ENCODE measurements at places on chromosomes 2 and 18.
A peak's percentile ranks its signal among the peaks of the same experiment; 100 is the strongest.

DNA sequence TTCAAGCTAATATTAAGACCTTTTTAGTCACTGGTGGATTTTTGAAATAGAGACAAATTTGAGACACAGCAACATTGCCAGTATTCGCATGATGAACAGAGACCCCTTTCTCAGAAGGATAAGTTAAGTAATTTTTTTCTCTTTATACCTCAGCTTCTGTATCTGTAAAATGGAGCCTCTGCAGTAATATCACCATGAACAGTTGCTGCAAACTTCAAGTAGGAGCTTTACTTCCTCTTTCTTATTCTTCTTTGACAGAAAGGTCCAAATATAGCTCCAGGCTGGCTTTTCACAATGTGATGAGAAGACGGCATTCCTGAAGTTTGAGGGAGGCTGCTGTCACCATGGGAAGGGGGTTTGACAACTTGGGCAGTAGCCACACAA lies 158.7 kb downstream of the TDRD15 start:
- DNase-seq = no peak

DNA sequence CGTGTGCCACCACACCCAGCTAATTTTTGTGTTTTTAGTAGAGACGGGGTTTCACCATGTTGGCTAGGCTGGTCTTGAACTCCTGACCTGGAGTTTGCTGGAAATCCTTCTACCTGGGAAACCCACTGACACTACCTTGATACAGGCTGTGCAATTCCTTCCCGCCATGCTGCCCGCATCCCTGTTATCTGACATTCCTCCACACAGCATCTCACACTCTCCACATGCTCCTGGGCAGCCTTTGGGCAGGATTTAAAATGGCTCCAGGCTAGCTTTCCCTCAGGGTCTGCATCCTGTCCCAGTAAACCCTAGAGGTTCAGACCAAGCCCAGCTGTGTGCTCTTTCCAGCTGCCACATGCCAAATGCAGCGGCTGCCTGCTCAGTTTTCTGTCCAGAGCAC lies 319.5 kb upstream of the CXCR4 start:
- no peak for DNase-seq

DNA sequence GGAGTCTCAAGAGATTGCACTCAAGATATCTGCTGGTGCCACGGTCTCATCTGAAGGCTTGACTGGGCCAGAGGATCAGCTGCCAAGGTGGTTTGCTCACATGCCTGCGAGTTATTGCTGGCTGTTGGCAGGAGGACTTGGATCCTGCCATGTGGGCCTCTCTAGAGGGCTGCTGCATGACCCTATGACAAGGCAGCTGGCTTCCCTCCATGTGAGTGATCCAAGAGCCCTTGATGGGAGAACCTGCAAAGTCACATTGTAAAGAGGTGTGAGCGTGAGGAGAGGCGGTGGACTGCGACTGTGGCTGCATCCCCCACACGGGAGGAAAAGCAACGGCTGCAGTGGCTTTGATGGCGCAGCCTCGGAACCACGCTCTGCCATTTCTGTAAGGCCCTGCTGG lies 4.0 kb upstream of the ALLC start:
- no peak for DNase-seq

DNA sequence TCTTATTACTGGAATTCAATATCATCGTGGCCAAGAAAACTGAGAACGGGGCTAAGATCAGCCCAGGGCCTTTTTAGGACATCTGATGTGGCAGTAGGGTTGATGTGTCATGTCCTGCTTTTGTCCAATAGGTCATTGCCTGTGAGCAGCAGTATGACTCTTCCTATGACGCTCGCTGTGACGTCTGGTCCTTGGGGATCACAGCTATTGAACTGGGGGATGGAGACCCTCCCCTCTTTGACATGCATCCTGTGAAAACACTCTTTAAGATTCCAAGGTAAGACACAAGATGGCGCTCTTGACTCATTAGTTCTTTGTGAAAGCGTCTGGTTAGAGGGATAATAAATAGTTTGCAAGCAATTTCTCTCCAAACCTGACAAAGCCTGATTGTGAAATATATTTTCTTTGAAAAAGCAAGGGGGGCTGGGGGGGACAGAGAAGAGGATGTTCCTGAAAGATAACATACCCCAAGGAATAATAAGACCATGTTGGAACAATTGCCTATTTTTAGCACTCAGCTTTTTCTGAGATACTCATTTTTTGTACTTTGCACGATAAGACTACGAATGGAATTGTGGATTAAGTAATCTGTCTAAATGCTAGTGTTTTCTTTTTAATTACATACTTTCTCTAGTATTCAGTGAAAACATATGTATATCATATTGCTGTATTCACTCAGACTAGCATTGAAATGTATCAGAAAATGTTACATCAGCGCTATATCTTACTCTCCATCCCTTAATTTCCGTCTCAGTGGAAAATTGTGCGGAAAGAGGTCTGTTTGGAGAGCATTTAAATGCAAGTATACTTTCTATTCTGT lies 58.1 kb downstream of the MYO3B start:
- DNase-seq = peak; percentile 20

DNA sequence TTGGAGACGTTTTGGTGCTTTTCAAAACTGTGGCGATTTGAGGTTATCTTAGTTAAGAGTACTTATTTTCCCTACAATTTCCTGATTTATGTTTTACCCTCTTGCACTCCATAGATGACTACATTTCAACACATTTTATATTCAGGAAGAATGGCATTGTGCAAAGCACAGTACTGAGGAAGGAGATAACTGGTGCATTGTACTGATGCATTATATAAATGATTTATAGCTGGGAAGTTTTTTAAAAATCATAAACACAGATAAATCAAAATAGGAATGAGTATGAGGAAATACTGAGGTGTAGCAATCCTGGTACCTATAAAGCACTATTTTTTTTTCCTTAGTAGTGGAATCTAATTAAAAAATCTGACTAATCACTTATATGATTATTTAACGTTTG lies 5.6 kb downstream of the REL start:
- DNase-seq = no peak

- DNase-seq = no peak
These were observed 497.2 kb upstream of the PIK3C3 start for GRCh38 chr18:41457765-41458326.

DNA sequence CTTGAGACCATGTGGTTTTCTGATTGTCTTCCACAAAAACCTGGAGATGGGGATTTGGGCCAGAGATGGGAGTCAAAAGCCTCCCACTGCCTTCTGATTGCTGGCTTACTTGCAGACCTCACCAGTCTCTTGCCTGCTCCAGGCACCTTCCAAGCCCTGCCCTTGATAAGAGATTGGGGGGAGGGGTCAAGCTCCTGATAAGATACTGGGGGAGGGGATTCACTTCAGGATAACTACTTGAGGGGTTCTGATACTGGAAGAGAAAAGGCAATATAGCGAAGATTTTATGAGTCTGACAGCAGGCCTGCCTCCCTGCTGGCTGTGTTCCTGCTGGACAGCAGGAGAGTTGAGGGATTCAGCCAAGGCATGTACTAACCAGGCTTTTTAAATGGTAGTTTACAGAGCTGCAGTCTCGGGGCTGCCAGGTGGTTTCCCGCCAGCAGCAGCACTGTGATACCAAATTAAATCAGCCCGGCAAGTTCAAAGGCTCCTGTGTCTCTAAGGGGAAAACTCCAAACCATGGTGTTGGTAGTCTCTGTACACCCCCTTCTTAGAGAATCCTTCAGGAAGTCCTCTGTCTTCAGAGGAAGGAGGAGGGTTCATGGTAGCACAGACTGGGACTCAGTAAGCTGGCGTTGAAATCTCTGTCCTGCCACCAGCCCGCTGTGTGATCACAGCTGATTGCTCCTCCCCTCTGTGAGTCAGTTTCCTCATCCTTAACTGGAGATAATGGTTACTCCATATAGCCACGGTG lies 58.3 kb downstream of the FBXO36 start:
- DNase-seq = no peak

- no peak for DNase-seq
These were observed 499.4 kb downstream of the GALR1 start for GRCh38 chr18:77749089-77749488.

All from stimulated activated naive CD8-positive, alpha-beta T cell treated with anti-CD3 and anti-CD28 coated beads, Interleukin-15, amount 100 ng/mL, for 72 hours (primary cell).